ENCODE measurements at places on chromosomes 16 and 17.

DNA sequence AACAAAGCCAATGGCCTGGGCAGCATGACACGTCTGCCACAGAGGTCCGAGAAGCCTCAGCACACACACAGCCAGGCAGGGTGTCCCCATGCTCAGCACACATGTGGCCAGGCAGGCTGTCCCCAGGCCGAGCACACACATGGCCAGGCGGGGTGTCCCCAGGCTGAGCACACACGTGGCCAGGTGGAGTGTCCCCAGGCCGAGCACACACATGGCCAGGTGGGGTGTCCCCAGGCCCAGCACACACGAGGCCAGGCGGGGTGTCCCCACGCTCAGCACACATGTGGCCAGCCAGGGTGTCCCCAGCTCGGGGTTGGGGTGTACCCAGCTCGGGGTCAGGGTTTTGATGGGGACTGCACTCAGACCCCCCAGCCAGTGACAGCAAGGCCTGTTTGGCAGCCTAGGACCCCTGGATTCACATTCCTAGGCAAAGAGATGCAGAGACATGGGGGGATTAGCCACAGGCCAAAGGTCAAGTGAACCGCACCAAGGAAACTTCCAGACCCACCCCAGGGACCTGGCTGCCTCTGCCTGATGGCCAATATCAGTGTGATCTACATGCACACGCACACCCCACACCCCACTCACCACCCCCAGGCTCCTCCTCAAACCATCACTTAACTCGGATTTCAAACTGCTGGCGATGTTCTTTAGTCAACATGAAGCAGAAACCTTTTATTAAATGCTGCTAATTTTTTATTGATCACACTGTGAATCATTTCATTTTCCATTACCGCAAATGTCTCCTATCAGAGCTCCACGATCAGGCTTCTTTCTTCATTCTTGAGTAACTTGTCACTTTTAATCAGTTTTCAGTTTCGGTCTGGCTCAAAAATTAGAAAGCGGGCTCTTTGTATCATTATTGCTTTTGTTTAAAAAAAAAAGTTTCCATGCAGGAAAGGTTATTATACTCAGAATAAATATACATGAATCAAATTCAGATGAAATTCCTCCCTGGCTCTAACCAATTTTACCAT lies 111.4 kb downstream of the ZNF423 start:
- DNase-seq: no peak

DNA sequence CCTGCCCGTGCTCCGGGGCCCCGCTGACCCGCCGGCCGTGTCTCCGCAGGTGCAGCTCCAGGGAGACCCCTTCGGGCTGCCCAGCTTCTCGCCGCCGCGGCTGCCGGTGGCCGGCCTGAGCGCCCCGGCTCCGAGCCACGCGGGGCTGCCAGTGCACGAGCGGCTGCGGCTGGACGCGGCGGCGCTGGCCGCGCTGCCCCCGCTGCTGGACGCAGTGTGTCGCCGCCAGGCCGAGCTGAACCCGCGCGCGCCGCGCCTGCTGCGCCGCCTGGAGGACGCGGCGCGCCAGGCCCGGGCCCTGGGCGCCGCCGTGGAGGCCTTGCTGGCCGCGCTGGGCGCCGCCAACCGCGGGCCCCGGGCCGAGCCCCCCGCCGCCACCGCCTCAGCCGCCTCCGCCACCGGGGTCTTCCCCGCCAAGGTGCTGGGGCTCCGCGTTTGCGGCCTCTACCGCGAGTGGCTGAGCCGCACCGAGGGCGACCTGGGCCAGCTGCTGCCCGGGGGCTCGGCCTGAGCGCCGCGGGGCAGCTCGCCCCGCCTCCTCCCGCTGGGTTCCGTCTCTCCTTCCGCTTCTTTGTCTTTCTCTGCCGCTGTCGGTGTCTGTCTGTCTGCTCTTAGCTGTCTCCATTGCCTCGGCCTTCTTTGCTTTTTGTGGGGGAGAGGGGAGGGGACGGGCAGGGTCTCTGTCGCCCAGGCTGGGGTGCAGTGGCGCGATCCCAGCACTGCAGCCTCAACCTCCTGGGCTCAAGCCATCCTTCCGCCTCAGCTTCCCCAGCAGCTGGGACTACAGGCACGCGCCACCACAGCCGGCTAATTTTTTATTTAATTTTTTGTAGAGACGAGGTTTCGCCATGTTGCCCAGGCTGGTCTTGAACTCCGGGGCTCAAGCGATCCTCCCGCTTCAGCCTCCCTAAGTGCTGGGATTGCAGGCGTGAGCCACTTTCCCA lies 5.9 kb downstream of the CTF1 start:
- peak; percentile 85 for DNase-seq

- no peak for DNase-seq
Measured at GRCh38 chr16:31277659-31278260, 18.0 kb downstream of the ITGAM start.

DNA sequence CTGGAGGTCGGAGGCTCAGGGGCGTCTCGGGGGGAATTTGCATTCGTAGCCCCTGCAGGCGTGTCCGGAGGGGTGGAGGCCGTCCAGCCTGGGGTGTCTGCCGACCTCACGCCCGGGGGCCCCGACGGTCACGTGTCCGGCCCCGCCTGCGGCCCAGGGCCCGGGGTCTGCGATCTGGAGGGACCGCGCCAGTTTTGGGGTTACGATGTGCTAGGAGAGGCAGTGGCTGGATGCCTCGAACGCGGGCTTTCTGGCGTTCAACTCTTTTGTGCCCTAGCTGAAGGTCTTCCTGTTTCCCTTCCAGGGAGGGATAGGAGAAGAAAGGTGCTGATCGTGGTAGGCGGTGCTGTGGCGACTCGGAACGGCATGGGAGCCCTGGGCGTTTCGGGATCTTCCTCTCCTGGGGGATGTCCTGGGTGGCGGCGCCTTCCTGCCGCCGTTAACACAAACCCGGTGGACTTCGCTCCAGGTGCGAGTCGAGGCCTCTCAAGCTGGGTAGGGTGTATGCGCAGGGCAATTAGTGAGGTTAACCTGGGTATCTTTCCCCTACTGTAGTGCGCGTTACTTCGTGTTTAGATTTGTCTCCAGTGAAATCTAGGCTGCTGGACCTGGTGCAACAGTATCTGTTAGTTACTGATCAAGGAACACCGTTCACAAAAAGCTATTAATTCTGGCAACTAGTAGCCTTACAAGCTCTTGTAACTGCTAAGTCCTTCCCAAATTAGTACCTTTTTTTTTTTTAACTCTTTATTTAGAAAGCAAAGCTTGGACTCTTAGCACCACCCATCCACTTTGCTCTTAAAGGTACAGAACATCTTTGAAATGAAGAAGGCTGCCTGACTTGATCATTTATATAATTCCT lies 1.3 kb downstream of the AKAP1 start:
- DNase-seq: peak; percentile 52

GRCh38 chr17:9700754-9701476 lies 55.6 kb downstream of the USP43 start:
- DNase-seq: no peak

DNA sequence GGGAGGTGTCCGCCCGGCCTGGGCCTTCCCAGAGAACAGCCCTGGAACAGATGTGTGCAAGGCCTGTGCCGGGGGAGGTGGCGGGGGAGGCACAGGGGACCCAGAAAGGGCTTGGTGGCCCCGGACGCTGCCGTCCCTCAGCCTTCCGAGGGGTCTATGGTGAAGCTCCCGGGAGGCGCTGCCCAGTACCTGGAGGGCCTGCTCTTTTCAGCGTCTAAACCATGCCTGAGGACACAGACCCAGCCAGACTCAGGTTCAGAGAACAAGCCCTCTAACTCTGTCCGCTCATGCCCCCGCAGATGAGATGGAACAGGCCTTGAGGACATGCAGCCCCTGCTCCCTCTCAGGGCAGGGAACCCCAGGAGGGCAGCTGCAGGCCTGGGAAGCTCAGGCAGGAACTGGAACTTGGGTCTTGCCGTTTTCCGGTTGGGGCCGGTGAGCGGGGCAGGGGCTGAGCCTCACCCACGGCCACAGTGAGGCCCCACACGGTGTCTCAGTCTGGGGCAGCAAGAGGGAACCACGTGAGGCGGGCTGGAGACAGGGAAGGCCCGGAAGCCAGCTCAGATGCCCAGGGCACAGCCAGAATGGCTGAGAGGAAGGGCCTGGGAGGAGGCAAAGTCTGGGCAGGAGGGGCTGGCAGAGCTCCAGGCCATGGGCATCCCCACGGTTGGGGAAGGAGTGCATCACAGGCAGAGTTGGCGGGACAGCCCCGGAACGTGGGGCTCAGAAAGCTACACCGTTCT lies 12.5 kb downstream of the SLC16A3 start:
- DNase-seq: no peak

DNA sequence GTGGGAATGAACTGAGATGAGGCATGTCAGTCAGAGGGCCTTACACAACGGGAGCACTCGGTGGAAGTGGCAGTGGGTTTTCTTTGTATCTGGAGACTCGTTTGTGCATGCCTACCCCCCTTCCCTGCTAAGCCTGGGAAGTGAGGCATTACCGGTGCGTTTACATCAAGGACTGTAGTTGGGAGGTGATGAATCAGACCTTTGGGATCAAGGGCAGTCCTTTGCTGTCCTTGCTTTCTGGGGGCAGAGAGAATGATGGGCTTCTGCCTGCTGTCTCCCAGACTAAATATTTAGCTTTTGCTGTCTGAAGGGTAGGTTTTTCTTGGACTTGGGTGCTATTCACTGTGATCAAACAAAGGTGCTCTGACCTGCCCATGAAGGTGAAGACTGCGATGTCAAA lies 83.0 kb downstream of the WWP2 start:
- no peak for DNase-seq

DNA sequence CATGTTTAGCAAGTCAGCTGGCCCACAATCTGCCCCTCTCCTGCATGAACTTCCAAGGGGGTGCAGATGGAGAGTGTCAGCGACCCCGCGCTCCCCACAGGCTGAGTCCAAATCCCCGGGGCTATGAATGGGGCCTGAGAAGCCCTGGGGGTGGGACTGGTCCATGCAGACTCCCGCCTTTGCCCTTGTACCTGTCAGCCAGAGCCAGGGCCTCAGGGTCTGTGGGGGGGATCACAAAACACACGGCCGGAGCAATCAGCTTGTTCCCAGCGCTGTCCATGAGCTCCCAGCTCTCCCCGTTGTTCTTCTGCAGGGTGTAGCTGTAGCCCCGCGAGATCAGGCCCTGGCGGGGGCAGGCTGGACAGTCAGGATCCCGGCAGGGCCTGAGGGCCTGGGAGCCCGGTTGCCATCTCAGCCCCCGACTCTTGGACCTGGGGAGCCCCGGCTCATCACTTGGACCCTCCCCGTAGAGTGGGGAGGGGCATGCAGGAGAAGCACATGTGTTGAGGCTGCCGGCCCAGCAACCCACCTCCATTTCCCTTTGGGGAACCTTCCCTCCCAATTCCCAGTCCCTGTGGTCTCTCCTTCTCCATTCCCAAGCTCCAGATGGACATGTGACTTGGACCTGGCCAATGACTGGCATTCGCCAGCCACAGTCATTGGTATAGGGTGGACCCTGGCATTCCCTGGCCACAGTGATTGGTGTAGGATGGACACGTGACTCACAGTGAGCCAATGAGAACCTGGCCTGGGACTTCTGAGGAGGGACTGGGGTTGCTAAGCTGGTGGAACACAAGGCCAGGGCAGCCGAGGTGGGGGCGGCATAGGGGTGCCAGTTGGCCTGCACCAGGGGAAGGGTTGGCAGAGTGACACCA lies 42.4 kb downstream of the PPL start:
- DNase-seq: peak; percentile 13

GRCh38 chr17:973053-973452 lies 6.5 kb downstream of the NXN start:
- DNase-seq: no peak

DNA sequence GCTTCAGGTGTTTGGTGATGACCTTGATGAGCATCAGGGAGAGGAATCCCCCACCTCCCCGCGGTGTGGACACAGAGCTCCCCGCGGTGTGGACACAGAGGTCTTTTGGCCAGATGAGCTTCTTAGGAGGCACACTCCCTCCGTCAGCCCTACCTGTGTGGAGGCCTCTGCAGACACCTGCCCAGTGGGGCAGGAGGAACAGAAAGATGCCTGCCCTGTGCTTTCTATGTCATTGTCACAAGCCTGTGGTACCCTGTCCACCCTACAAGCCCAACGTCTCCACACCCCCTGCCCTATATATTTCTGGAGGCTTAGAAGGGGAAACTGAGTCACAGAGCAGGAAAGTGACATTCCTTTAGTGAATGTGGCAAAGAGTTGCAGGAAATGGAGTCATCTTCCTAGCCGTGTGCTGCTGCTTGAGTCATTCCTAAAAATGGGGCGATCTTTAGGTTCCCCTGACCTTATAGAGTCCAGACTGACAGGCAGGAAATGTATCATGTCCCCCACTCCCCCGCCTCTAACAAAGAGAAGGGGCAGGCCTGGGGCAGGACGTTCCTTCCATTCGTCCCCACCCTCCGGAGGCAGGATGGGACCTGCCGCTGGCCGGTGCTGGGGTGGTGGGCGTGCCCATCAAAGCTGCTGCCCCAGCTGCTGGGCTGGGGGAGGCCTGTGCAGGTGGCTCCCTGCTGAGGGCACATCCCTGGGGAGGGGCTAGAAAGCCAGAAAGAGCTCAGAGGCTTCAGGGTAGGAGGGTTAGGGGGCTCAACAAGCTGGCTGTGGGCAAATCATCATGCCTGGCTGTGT lies 1.0 kb upstream of the C16orf74 start:
- DNase-seq: no peak

Data from erythroblast (primary cell).